Esophagus squamous epithelium (tissue), 5 donors: ENCODE measurements at places on chromosomes 12 and 14. TPM values are rescaled to one million over a fixed set of nuclear protein-coding genes. Genes with fewer than 3 reads are reported as not detected.

Gene POP5
- 18.6 TPM for total RNA-seq

Gene TMPRSS12
- total RNA-seq, result not detected

Gene SLCO1A2
- total RNA-seq, result not detected

Gene SELPLG
- 10.1 TPM for total RNA-seq

Gene CABP1
- total RNA-seq, result 2.2 TPM
